Naive thymus-derived CD8-positive, alpha-beta T cell (primary cell): ENCODE measurements at places on chromosomes 6 and 20.

DNA sequence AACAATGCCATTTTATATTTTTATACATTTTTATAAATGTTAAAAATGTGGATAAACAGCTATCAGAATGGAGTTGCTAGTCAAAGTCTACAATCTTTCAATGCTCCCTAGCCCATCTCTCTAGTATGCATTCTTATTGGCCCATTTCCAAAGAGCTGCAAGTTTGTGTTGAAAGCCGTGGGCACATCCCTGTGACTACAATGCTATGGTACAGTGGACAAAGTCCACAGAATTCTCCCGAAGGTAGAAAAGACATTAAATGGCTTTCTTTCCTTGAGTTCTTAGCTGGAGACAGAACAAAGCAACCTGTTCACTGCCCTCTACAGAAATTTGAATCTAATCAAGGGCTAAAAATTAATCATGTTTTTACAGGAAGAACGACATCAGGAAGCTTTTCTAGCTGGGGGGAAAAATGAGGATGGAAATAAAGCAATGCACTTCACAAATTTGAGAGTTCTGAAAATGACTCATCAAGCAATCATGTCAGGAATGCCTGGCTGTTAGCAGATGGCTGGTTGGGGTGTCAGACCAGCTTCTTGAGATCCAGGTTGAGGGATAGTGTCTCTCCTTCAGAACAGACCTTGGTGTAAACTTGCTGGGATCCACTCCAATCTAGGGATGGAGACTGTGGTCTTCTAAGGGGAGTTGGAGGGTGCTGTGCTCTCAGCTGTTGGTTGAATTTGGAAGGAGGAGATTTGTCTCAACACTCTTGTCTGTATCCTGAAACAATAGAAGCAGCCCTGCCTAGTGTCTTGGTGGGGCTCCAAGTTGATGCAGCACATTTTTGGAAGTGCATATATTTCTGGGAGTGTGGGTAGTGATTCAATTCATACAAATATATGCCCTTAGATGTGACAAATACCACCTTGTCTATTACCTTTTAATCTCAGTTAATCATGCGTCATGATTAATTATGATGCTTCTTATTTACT, 143.4 kb upstream of the PHACTR1 start:
- DNase-seq: no peak

DNA sequence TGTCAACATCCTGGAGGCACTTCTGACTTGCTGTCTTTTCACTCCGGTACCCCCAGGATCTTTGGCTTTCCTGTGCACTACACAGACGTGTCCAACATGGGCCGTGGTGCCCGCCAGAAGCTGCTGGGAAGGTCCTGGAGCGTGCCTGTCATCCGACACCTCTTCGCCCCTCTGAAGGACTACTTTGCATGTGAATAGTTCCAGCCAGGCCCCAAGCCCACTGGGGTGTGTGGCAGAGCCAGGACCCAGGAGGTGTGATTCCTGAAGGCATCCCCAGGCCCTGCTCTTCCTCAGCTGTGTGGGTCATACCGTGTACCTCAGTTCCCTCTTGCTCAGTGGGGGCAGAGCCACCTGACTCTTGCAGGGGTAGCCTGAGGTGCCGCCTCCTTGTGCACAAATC, 12.0 kb upstream of the MAPRE1 start:
- DNase-seq: no peak

GRCh38 chr6:26388441-26388840, 5.5 kb downstream of the BTN2A2 start:
- DNase-seq: no peak

- DNase-seq: no peak
These were observed 72.7 kb downstream of the CLIC5 start for GRCh38 chr6:45942953-45943352.

DNA sequence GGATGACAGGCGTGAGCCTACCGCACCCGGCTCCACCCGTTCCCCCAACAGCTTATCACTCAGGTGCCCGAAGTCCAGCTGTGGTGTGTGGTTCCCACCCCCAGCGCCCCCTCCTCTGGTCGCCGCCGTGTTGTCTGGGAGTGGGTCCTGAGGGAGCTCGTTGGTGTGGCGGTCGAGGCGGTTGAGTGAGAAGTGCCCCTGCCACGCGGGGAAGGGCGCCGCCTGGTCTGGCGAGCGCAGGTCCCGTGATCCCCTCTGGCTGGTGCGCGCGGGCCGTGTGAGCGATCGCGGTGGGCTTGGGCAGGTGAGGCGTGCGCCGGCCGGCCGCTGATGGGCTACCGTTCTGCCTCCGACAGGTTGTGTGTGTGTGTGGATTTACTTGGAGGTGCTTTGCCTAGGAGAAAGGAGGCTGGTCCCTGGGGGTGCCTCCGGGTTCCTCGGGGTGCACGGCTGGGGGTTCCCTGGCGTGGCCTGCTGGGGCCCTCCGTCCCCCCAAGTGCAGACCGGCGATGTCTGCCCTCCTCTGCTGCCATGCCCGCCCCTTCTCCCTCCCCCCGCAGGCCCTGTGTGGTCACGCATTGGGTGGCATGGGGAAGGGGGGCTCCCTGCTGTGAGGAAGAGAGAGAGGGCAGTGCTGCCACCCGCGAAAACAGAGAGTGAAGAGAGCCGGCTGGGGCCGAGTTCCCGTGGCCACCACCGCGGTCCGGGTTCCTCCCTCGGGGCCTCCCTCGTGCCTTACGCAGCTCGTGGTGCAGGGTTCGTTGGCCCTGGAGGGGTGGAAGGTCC, 336.0 kb upstream of the DEFB115 start:
- DNase-seq: no peak

DNA sequence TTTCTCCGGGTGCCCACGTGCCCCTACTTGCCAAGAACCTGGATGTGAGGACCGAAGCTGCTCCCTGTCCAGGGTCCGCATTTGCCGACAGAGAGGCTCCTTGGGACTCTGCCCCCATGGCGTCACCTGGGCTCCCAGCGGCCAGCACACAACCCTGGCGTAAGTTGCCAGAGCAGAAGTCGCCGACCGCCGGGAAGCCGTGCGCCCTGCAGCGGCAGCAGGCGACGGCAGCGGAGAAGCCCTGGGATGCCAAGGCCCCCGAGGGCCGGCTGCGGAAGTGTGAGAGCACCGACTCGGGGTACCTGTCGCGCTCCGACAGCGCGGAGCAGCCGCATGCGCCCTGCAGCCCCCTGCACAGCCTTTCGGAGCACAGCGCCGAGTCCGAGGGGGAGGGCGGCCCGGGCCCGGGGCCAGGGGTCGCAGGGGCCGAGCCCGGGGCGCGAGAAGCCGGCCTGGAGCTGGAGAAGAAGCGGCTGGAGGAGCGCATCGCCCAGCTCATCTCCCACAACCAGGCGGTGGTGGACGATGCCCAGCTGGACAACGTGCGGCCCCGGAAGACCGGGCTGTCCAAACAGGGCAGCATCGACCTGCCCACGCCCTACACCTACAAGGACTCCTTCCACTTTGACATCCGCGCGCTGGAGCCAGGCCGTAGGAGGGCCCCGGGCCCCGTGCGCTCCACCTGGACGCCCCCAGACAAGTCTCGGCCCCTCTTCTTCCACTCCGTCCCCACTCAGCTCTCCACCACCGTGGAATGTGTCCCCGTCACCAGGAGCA, 28.3 kb downstream of the ZNF831 start:
- no peak for DNase-seq

DNA sequence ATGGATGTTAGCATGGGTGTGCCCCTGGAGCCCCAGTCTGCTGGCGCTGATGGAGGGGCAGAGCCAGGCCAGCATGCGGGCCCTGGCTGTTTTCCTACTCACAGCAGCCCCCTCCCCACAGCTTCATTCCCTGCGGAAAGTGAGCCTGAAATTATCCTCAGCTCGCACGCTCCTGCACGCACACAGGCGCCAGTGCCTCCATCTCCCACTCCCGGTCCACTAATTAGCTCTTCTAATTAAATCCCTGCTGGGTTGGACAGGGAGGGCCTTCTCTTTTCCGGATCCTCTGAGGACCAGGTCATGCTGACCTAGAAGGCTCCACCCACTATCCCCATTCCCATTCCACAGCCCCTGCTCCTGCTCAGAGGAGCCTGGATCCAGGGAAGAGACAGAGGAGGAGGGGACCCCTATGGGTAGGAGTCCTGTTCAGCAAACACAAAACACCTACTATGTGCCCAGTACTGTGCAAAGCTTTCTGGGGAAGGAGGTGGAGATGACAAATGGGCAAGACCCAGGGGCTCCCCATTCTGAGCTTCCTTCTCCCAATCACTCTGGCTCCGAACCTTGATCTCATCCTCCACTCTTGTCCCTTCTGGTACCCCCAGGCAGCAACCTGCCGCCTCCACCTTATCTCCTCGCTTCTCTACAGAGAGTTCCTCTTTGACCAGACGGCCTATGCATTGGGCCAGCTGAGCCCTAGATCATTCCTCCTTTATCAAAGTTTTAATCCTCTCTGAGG, 70.2 kb upstream of the CCDC167 start:
- no peak for DNase-seq

DNA sequence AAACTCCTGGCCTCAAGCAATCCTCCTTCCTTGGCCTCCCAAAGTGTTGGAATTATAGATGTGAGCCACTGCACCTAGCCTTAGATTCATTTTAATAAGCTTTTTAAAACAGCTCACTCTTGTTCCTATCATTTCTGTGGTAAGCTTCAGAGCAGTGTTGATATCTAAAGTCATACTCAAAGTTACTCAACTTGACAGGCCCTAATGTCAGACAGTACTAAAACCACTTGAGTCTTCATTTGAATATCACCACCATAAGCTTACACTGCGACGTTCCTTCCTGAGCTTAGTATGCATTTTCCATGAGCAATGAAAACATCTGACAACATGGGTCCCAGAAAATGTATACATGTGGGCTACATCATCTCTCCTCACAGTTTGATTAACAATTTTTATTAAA, 6.0 kb downstream of the FUCA2 start:
- no peak for DNase-seq

- no peak for DNase-seq
These were observed 101.1 kb upstream of the LRFN2 start for GRCh38 chr6:40688214-40688761.

- DNase-seq: no peak
These were observed 77.8 kb downstream of the STMND1 start for GRCh38 chr6:17179530-17180073.

- DNase-seq: no peak
These were observed 483.6 kb upstream of the NOX3 start for GRCh38 chr6:155939253-155939652.

DNA sequence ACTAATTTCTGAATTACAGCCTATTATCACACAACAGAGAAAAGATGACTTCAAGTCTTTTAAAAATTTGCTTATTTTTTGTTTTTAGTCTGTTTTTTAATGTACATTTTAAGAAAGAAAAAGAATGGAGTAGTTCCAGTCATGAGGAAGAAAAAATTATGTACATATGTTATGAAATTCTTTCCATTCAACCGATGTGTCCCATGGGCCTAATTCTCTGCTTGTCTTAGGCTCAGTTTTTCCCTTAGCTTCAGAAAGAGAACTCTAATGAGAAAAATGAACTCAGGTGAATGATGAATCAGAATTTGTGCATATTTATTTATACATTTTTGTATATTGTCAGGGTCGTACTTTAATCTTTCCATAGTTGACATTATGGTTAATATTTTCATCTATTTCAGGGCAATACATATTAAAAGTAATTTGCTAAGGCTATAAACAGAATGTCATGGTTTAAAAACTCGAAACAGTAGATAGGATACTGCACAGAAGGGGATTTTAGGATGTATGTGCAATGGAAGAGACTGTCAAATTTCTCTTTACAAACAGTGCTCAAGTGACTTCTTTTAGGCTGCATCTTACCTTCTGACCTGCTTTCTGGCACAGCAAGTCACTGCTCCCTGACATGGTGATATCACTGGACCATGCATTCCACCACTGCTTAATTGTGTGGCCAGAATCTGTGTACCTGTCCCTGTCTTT, 153.1 kb downstream of the EPHA7 start:
- no peak for DNase-seq
